ENCODE measurements at places on chromosomes 6 and 20. TPM values are rescaled to one million over a fixed set of nuclear protein-coding genes. Genes with fewer than 3 reads are reported as not detected.
A peak's percentile ranks its signal among the peaks of the same experiment; 100 is the strongest.

The PRSS35 gene
- not detected for total RNA-seq

The CYP24A1 gene
- not detected for total RNA-seq

GRCh38 chr6:38831865-38832264, 116.8 kb downstream of the DNAH8 start:
- peaks cover 25% of the 10 kb centered on the region for H3K27me3 ChIP-seq
- no peaks in the 10 kb centered on the region for H3K36me3 ChIP-seq
- DNase-seq = no peak

GRCh38 chr20:44650771-44651433, 597 bp downstream of the ADA start:
- H3K27me3 ChIP-seq = peaks cover 4% of the 10 kb centered on the region
- peak overlapping the region; percentile 66 for H3K27ac ChIP-seq
- H3K4me1 ChIP-seq = peaks cover 46% of the 10 kb centered on the region

GRCh38 chr6:167244064-167244960, 46.8 kb upstream of the UNC93A start:
- H3K36me3 ChIP-seq = no peaks in the 10 kb centered on the region
- H3K4me1 ChIP-seq = no peaks in the 10 kb centered on the region
- H3K27ac ChIP-seq = no peak overlapping the region
- H3K27me3 ChIP-seq = no peaks in the 10 kb centered on the region
- no peak for DNase-seq

DNA sequence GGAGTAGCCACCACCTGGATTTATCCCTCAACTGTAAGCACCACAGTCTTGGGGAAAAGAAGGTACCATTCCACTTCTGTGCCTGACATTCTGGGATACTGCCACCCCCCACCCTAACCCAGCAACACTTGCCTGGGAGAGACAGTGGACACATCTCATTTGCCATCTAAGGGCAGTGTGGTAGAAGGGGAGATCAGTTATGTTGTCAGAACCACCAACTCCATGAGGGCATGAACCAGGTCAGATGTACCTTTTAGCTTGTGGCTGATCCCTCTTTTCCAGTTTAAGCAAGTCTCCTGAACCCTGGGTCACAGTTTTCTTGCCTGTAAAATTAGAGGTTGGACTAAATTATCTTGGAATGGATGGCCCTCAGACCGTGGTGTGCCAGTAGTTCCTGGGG, 165.5 kb downstream of the SCP2D1 start:
- no peak overlapping the region for H3K4me3 ChIP-seq
- DNase-seq = no peak
- no peaks in the 10 kb centered on the region for H3K36me3 ChIP-seq
- H3K27me3 ChIP-seq = no peaks in the 10 kb centered on the region

DNA sequence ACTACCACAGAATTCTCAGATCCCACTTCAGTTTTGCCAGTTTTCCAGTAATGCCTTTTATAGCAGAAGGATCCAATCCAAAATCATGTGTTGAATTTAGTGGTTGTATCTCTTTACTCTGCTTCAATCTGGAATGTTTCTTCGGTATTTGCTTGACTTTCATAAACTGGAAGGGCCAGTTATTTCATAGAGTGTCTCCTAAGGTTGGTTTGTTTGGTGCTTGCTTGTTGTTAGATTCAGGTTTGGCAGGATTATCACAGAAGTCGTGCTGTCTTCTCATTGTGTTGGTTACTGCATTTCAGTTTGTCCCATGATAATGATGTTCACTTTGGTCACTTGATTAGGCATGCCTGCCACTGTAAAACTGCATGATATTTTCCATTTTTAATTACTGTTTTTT, 45.7 kb downstream of the TMEM200A start:
- no peak overlapping the region for H3K4me3 ChIP-seq
- H3K27me3 ChIP-seq = peaks cover 10% of the 10 kb centered on the region
- peaks cover 5% of the 10 kb centered on the region for H3K4me1 ChIP-seq
- no peaks in the 10 kb centered on the region for H3K36me3 ChIP-seq
- no peak overlapping the region for H3K27ac ChIP-seq

DNA sequence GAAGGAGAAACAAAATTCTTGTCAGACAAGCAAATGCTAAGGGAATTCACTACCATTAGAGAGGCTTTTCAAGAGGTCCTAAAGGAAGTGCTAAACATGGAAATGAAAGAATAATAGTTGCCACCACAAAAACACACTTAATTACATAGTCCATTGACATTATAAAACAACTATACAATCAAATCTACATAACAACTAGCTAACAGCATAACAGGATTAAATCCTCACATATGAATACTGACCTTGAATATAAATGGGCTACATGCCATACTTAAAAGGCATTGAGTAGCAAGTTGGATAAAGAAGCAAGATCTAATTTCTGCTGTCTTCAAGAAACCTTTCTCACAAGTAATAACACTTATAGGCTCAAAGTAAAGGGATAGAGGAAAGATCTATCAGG, 811.5 kb upstream of the CITED2 start:
- H3K27me3 ChIP-seq = no peaks in the 10 kb centered on the region
- no peaks in the 10 kb centered on the region for H3K36me3 ChIP-seq
- no peak overlapping the region for H3K27ac ChIP-seq
- H3K4me1 ChIP-seq = no peaks in the 10 kb centered on the region
- no peak for DNase-seq
- no peak overlapping the region for H3K4me3 ChIP-seq
